Ascending aorta (tissue), 2 donors: ENCODE measurements at places on chromosomes 4 and X.

GRCh38 chr4:172308078-172308477 is 494.9 kb downstream of the GALNTL6 start:
- no peaks in the 10 kb centered on the region for H3K36me3 ChIP-seq
- no peaks in the 10 kb centered on the region for H3K27me3 ChIP-seq
- no peak for DNase-seq
- no peaks in the 10 kb centered on the region for H3K4me1 ChIP-seq
- no peak overlapping the region for H3K4me3 ChIP-seq
- no peak overlapping the region for H3K27ac ChIP-seq

DNA sequence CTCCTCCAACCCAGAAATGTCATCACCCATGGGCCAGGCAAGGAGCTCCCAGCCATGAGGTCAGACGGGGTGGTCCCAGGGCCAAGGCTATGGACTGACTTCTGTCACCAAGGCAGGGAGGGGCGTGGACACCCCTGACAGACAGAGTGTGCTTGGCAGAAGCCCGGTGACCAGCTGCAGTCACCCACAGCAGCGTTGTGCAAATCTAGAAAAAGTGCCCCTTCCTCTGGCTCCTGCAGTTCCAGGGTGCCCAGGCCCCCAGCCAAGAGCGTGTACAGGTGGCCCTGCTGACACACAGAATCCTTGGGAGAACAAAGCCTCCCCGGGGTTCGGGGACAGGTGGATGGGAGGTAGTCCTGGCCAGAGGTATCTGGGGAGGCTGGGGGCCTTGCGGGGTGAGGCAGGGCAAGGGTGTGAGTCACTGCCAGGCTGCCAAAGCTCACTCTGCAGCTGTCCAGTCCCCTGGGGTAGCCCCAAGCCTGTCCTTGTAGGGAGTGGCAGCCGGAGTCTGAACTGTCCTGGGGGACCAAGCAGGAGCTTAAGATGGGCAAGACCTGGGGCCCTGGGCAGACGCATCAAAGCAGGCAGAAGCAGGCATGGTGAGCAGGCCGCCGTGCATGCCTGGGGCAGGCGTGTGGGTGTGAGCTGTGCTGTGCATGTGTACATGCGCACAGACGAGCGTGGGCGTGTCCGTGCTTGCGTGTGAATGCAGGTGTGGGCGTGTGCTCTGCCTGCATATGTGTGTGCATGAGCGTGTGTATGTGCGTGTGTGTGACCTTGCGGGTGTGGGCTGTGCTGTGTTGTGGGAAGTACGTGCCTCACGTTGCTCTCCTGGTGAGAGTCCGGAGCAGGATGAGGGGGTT is 3.3 kb downstream of the MYL5 start:
- H3K36me3 ChIP-seq, result peaks cover 3% of the 10 kb centered on the region
- peaks cover 16% of the 10 kb centered on the region for H3K4me1 ChIP-seq
- H3K27ac ChIP-seq, result no peak overlapping the region

GRCh38 chr4:22607382-22607781 is 85.4 kb upstream of the GBA3 start:
- no peaks in the 10 kb centered on the region for H3K27me3 ChIP-seq
- DNase-seq, result no peak
- no peaks in the 10 kb centered on the region for H3K4me1 ChIP-seq

GRCh38 chr4:47641755-47642154 is 156.7 kb downstream of the ATP10D start:
- no peak for DNase-seq
- H3K27me3 ChIP-seq, result no peaks in the 10 kb centered on the region
- H3K36me3 ChIP-seq, result no peaks in the 10 kb centered on the region
- H3K27ac ChIP-seq, result no peak overlapping the region
- H3K4me3 ChIP-seq, result no peak overlapping the region

- no peaks in the 10 kb centered on the region for H3K27me3 ChIP-seq
- H3K4me3 ChIP-seq, result no peak overlapping the region
- no peak for DNase-seq
- no peak overlapping the region for H3K27ac ChIP-seq
Measured at GRCh38 chr4:111066001-111066400, 443.1 kb upstream of the PITX2 start.
